ELR (cell line): ENCODE measurements at places on chromosomes 13 and 19.
A peak's percentile ranks its signal among the peaks of the same experiment; 100 is the strongest.

GRCh38 chr13:77389625-77390000, 62.7 kb upstream of the MYCBP2 start:
- DNase-seq = no peak

DNA sequence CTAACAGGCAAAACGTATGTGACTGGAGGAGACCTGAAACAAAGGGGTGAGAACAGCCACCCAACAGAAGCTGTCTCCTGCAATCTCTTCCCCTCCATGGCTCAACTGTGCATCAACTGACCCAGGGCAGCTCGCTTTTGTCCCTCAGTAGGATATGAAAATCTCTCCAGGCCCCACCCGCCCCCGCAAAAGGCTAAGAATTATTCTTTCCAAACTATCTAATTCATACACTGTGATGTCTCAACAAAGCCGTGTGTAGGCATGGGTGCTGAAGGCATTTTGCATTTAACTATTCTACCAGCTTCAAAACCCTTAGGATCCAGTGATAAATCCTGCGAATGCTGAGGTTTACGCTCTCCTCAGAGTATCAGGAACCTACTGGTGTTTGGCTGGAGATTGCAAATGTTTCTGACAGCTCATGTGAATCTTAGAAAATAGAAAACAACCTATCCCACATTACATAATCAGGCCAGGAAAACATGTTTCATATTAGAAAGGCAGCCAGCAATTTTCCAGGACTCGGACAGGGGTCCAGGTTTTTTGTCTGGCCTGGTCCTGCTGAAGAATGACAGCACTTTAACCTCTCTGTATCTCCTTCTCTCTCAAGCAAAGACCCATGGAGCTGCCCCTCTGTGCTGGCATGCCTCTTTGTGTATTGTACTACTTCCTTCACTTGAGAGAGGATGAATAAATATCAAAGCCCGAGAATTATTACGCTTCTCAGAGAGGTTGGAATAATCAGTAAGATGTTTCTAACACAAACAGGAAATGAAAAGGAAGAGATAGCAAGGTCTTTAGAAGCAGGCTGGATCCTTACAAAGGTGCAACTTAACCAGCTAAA, 17.3 kb downstream of the DHRS12 start:
- no peak for DNase-seq

- peak; percentile 17 for DNase-seq
Measured at GRCh38 chr13:95403349-95404140, 102.3 kb upstream of the ABCC4 start.

- no peak for DNase-seq
Measured at GRCh38 chr13:47136504-47136941, 239.7 kb upstream of the HTR2A start.
